ENCODE measurements at places on chromosomes 2 and 18.
A peak's percentile ranks its signal among the peaks of the same experiment; 100 is the strongest.

- DNase-seq: peak; percentile 31
Observed at GRCh38 chr2:36438449-36438977, 82.9 kb downstream of the CRIM1 start.

- no peak for DNase-seq
Observed at GRCh38 chr2:27494944-27495554, at the start of gene FNDC4. FNDC4 (minus strand) TSS chr2:27495200; CDS start chr2:27494679, 521 bp downstream.

DNA sequence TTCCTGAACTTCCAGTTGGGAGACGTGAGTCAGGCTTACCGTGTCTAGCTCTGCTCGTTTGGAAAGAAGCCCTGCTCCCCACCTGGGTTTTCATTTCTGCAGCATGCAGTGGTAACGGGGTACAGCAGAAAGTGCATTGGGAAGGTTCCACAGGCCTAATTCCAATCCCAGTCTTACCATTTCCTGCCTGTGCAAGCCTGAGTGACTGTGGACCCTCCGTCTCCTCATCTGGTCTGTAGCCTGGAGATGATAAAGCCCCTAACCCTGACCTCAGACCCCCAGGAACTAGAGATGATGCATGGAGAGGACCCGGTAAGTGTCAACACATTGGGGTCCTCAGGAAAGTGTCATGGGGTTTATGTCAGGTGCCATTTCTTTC is 5.8 kb upstream of the PSD4 start:
- DNase-seq: no peak

DNA sequence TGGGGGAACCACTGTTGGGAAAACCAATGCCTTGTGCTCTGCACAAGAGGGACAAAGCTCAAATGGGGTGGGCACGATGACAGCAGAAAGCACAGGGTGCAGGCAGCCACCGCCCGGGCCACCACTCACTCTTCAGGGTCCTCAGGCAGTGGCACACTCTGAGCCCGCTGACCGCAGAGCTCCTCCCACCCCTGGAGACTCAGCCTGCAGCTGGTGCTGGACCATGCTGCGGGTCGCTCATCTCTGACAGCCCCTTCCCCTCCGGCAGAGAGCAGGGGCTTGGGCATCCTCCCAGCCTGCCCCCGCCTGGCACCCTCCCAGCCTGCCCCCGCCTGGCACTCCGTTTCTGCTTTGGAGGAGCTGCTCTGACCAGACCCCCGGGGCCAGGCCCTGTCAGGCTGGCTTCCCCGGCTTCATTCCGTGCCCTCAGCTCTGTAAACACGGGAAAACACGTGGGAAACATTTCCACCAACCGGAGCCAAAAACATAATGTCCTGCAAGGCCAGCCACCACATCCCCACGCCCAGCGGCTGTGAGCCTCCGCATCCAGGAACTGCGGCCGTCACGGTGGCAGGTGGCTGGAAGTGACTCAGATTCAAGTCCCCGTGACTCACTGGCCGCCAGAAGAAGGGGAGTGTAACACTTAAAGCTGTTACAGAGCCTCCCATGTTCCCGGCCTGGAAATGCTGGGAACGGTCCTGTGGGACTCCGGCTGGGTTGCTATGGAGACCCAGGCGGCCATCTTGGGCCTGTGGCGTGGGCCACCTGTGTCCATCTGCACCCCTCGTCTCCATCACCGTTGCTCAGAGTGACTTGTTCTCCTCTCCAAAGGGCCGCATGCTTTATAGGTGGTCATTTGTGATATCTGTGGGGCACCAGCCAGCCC is 6.8 kb upstream of the SNED1 start:
- no peak for DNase-seq

DNA sequence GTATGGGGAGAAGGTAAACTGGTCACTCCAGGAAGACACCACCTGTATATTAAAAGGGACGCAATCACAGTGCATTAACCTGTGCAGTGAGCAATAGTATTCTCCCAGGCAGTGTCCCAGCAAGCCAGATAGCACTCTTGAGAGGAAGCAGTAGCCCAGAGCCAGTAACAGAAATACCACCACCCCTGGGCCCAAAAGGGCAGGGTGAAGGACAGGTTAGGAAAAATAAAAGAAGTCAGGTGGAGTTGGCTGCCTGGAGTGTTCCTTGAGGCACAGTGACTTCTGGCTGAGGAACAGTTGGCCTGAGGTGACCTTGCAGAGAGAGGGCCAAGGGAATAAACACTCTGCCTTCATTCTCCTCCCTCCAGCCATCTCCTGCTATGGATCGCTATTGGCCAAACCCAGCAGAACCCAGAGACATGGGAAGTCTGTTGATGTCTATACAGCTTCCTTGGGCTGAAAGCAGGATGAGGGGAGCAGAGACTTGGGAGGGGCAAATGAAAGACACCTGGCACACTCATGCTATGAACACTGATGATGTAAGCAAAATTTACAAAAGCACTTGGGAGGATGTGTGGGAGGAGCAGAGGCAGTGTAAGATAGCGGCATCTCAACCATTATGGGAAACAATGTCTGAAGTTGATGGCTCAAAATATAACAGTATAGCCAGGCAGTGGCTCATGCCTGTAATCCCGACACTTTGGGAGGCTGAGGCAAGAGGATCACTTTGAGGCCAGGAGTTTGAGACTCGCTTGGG is 7.5 kb downstream of the C18orf32 start:
- DNase-seq: no peak

DNA sequence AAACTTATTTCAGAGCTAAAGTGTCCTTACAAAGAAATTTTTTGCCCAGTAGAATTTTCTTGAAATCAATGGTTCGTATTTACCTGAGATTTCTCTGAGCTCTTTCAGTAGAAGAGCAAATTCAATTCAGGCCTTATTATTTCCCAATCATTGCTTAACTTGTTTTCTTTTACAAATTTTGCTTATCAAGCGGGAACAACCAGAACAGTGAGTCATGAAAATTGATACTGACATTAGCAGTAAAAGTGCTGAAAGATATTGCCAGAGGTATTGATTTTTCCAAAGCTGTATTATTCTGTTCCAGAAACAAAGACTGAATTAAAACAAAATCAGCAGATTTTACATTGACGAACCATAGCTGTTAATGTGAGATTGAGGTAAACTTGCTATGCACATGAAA is 10.1 kb upstream of the RIOK3 start:
- no peak for DNase-seq

All from inflammatory macrophage (primary cell).